ENCODE measurements at places on chromosomes 12 and 14. TPM values are rescaled to one million over a fixed set of nuclear protein-coding genes. Genes with fewer than 3 reads are reported as not detected.

DNA sequence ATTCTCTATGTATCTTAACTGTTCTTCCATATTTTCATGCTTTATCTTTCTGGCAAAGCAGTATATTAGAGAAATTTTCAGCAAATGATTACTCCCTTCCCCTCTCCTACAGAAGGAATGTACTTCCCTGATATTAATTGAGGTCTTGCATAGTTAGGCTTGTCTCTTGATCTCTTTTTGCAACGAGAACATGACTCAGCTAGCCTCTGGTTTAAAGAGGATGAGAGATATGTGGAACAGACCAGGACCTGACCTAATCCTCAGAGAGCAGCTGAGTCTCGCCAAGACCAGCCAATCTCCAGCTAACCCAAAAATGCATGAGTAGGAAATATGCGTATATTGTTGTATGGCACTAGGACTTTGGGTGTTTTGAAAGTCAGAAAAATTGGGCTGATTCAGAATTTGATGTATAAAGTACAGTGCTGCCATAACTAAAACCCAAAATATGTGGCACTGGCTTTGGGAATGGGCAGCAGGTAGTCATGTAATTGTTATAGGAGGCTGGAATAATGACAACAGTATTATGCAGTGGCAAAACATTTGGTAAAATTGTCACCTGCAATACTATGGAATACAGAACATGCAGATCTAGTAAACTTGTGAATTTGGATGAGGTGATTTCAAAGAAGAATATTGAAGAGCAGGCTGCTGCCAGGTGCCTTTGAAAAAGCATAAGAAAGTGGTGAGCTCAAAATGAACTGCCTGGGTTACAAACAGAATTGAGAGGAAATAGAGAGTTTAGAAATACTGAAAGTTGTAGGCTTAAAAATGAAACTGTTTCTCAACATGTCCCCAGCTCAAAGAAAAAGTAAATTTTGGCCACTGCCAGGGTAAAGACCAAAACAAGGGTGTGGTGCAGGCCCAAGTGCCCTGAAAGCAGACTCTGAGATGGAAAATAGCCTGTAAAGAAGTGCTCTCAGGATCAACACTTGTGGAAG, 9.3 kb upstream of the USP15 start:
- DNase-seq: peak; percentile 26
- peak overlapping the region; percentile 4 for H3K4me3 ChIP-seq
- peaks cover 10% of the 10 kb centered on the region for H3K36me3 ChIP-seq
- H3K27me3 ChIP-seq: no peaks in the 10 kb centered on the region

DNA sequence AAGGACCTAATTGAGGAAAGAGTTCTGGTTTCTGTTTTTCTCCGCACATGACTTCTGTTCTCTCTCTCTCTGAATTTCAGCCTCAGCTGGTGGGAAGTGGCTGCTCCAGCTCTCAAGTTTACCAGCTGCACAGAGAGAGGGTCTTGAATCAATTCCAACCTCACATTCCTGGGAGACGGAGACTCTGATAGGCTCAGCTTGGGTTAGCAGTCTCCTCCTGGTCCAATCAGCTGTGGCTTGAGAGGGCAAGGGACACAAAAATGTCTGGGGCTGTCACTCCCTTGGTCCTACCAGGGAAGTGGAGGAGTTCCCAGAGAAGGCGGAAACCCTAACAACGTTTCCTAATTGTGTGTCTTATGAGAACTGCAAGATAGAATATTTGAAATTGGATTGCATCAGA, 7.0 kb downstream of the CCDC63 start:
- H3K27me3 ChIP-seq: peaks cover 5% of the 10 kb centered on the region
- H3K27ac ChIP-seq: no peak overlapping the region
- no peak overlapping the region for H3K4me3 ChIP-seq
- H3K4me1 ChIP-seq: no peaks in the 10 kb centered on the region
- H3K36me3 ChIP-seq: no peaks in the 10 kb centered on the region

- DNase-seq: no peak
- H3K27ac ChIP-seq: no peak overlapping the region
- H3K36me3 ChIP-seq: no peaks in the 10 kb centered on the region
Measured at GRCh38 chr14:55450539-55450938, 10.1 kb upstream of the TBPL2 start.

Gene WDHD1
- 50.3 TPM for total RNA-seq

Gene CSRP2
- total RNA-seq: 3.5 TPM

All from activated T-helper 2 cell treated with anti-CD3 and anti-CD28 coated beads, Interferon-gamma antibody, Interleukin-2, Interleukin-4, amounts not matched to agents 10 μg/mL and 5 μg/mL and 100 μg/mL, durations not matched to agents 14 hours and 24 hours and 36 hours (primary cell).